ENCODE measurements at places on chromosomes 5 and 9.

GRCh38 chr5:175464074-175464941 is 14.1 kb upstream of the SFXN1 start:
- peak; percentile 78 for DNase-seq

GRCh38 chr5:181020688-181021087 is 19.4 kb upstream of the BTNL9 start:
- no peak for DNase-seq

DNA sequence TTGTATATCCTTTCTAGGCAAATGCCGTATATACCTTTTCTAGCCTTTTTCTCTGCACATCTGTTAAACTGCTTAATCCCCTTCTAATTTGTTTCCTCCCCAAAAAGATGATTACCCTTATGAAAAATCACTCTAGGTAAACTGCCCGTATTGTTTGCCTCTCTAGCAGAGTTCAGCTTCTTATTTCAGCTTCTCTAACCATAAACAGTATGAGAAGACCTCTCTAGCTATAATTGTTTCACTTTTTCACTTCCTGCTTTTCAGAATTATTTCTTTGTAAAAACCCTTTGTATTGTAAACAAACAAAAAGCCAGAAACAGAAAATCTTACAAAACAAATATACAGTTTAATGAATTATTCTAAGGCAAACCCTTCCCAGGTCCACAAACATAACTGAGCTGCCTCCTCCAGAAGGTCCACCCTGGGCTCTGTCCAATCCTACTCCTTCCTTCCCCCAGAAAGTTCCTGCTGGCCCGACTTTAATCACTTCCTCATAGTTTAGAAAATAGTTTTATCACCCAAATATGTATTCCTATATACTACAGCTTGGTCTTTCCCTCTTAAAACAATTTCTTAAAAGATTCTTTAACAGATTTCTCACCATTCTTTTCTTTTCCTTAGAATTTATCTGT is 158.1 kb downstream of the FGF1 start:
- no peak for DNase-seq

GRCh38 chr5:67334373-67334772 is 137.8 kb upstream of the CD180 start:
- no peak for DNase-seq

- no peak for DNase-seq
Measured at GRCh38 chr5:5954275-5954598, 424.1 kb downstream of the MED10 start.

- no peak for DNase-seq
Measured at GRCh38 chr9:85425153-85425611, 316.6 kb downstream of the AGTPBP1 start.

GRCh38 chr5:159786901-159787691 is 129.2 kb upstream of the ADRA1B start:
- no peak for DNase-seq

GRCh38 chr5:15621094-15621493 is 121.1 kb downstream of the FBXL7 start:
- DNase-seq = no peak

DNA sequence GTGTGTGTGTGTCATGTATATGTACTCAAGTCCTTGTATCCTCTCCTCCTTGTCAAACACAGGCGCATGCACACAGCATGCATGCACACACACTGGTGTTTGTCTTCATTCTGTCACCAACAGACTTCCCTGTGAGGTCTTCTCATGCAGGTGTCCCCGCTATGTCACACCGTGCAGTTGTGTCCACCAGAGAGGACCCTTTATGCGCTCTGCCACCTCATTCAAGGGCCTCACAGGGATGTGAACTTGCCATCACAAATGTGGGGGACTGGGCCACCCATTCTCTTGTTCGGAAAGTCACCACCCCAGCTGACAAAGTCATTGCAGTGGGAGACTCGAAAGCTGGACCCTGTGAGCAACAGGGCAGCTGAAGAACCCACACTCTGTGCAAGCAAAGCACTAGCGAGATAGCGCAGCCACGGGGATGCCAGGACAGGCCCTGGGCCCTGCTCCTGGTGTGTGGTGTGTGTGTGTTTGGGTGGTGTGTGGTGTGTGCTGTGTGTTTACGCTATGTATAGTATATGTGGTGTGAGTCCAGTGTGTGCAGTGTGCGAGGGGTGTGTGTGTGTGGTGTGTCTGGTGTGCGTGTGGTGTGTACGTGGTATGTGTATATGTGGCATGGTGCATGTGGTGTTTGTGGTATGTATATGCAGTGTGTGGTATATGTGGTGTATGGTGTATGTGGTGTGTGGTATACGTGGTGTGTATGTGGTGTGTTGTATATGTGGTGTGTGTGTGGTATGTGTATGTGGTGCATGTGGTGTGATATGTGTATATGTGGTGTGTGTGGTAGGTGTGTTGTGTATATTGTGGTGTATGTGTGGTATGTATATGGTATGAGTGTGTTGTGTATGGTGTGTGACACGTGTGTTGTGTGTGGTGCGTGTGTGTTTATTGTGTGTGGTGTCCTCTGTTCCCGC is 30.9 kb upstream of the NXNL2 start:
- no peak for DNase-seq

- DNase-seq = no peak
Measured at GRCh38 chr5:14077501-14077900, 65.6 kb upstream of the TRIO start.

DNA sequence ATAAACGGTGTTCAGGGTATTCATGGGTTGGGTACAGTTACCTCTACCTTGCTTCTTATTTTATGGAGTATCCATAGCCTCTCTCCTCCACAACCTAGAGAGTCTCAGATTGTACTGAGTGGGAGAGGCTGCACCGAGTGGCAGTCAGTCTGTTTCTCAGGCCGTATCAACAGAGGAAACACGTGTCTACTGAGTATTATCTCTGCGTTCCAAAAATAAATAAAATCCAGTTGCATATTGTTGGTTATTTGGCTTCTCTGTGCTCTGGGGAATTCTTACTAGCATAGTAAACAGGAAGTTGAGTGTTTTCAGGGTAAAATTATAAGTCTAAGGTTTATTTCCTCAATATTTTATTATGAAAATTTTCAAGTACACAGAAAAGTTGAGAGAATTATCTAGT is 231.0 kb downstream of the ARHGEF28 start:
- DNase-seq = no peak

GRCh38 chr9:27065288-27065687 is 43.7 kb upstream of the TEK start:
- no peak for DNase-seq

DNA sequence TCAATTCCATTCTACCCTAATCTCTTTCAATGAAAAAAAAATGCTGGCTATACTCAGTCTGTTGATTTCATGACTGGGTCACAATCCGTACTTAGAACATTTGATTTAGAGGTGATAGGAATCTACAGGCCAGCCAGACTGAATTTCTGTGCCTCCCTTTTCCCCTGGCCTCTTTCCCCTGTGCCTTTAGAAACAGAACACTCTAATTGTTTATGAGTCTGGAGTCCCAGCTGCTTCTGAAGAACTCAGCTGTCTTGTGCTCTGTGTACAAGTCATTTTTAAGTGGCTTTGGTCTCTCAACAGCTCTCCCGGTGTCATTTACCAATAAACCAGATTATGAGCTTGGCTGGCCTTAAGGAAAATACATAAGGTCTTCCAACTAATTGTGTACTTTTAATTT is 94.1 kb upstream of the ITGA2 start:
- no peak for DNase-seq

- no peak for DNase-seq
Measured at GRCh38 chr9:16181539-16181938, 628.7 kb downstream of the CCDC171 start.

DNA sequence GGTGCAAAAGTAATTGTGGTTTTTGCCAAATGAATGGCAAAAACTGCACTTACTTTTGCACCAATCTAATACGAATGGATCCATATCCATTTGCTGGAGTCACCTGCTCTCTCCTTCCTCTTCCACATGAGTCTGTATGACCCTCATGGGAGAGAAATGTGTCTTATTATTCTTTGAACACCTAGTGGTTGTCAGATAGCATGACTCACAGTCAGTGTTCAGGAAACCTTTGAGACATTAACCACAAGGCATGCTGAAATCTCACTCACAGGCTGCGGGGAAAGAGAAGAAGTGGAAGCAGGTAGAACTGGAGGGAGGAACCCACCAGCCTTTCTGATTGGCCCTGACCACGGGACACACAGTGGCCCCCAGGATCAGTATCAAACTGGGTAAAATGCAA is 222.8 kb upstream of the KLF4 start:
- DNase-seq = no peak

DNA sequence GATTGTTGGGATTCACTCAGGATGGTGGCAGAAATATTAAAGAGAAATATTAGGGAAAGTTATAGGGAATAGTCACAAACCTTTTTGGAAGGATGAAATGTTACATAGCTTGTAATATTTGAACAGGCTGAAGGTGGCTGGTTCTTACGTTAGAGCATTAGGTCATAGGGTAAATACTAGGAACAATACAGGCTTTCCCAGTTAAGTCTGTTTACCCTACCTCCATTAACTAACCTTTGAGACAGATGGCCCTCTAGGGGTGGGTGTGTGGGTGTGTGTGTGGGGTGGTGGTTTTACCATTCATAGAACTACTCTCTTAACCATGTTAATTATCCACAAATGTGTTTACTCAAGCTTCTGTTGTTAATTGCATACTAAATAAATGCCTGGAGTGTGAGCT is 94.3 kb upstream of the STK32A start:
- no peak for DNase-seq

DNA sequence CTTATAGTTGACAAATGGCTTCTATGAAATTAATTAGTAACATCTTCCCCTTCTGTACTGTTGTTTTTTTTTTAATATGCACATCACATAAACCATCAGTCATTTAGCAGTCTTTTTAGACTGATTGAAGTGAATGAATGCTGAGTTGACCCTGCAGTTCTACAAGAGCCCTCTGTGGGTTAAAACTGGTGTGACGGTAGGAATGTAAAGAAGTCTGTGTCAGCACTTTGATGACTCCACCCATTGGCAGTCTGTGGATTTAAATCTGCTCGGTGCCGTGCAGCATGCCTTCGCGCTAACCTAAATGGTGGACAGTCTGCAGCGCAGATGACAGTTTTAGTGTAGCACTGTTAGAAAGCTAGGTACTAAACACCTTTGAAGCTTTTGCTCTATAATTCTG is 3.1 kb downstream of the GTF3C4 start:
- no peak for DNase-seq

DNA sequence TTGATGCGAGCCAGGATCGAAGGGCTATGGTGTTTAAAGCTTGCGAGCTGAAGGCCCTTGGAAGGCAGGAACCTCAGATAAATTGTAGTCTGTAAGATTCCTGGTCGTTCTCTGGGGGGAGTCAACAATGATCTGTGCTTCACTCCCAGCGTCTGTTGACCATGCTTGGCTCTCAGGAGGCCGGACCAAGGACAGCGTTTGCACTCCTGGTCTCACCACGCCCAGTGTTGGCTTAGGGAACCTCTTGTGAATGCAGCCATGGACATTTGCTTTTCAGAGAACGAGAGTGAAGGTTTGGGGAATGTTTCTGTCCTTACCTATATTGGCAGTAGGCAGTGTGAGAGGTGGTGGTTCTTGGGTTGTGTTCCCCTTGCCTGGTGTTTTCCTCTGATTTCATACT is 60.2 kb upstream of the FAM120AOS start:
- DNase-seq = no peak

DNA sequence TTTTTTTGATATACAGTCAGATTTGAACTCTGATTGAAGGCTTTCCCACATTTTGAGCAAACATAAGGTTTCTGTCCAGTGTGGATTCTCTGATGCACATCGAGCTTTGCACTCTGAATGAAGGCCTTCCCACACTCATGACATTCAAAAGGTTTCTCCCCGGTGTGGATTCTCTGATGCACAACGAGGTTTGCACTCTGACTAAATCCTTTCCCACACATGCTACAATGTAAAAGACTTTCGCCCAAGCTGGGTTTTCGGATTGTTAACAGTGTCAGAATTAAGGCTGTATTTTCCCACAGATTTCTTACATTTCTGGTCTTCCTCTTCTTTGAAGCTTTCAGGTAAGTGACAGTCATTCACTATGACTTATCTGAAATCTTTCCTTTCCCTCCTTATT is 44.3 kb downstream of the GHR start:
- no peak for DNase-seq

DNA sequence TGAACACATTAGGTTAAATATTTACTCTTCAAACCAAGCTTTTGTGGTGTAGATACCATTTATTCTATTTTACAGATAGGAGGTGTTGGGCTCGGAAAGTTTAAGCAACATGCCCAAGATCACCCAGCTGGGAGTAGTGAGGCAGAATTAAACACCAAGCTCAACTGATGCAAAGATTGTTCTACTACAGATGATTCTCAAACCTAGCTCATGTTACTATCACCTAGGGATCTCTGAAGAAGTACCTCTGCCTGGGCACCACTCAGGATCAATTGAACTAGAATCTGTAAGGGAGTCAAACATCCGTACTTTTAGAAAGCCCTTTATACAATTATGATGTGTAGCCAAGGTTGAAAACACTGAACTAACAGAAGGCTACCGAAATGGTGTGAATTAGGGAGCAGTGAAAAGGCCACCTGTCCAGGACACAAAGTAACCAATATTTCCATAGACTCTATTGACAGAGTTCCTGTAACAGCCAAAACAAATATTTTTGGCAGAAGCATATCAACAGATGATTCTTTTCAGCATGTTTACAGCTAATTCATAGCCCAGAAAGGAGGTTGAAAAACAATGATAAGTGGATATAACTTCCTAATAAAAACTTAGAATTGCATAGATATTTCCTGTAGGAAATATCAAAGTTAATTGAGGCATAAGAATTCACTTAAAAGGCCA is 158.5 kb upstream of the PTGER4 start:
- DNase-seq = no peak

DNA sequence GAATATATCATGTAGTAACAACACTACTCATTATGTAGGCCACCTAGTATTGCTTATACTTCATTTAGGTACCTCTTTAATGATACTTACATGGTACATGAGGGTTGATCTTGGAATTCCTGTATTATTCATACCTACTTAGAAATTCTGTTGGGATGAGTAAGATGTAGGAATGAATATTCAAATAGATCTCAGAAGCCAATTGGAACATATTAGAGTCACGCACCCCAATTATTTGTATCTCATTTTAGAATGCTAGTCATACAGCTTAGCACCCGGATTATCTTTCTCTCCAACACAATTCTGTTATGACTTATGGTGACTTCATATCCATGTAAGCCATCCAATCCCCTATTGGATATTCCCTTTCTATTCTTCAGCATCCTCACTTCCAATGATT is 106.7 kb upstream of the SH3GL2 start:
- no peak for DNase-seq

DNA sequence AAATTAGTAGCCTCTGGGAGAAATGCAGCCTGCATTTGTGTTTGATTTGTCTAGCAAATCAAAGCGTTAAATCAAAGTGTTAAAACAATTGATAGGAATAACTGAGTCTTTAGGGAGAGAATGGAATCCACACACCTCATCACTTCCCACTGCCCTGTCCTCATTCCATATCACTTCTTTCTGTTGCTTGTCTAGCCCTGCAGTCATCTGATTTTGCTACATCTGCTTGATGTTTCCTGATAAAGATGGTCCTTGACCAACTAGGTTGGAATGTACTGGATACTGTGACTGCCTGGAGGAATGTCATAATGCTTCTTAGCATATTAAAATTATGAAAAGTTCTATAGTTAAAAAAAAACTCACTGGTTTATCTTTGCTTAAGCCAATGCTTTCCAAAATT is 119.9 kb downstream of the DOCK2 start:
- no peak for DNase-seq
